Activated T-cell treated with anti-CD3 and anti-CD28 coated beads for 1 hour (primary cell): ENCODE measurements at places on chromosomes 1 and 21.

- DNase-seq = no peak
These were observed 65.6 kb downstream of the IFI44 start for GRCh38 chr1:78715181-78715661.

- DNase-seq = no peak
These were observed 11.9 kb downstream of the SH2D2A start for GRCh38 chr1:156804572-156805243.

DNA sequence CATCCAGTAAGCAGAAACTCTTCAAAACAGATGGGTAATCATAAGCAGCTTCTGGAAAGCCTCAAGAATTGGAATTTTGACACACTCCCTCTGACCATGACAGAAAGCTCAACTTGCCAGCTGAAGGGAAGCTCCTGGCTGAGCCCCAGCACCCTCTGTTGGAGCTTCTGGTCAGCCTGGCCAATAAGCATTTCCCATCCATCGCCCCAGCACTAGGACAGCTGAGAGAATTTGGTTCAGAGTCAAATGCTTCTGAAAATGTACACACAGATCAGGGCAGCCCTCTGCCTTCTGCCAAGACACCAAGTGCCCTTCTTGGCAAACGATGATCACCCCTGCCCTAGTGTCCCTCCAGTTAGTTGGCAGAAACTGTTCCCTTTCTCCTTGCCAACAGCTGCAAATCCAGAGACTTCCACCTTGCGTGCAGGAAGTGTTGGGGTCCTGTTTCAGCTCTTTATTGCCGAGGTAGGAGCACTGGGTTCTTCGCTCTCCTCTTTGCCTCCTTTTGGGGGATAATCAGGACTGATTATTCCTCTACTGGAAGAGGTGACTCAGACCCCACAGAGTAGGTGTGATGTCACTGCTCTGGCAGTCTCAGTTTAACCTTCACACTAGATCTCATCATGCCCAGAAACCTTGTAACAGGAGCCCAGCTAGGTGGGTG is 11.9 kb downstream of the PIGV start:
- no peak for DNase-seq

DNA sequence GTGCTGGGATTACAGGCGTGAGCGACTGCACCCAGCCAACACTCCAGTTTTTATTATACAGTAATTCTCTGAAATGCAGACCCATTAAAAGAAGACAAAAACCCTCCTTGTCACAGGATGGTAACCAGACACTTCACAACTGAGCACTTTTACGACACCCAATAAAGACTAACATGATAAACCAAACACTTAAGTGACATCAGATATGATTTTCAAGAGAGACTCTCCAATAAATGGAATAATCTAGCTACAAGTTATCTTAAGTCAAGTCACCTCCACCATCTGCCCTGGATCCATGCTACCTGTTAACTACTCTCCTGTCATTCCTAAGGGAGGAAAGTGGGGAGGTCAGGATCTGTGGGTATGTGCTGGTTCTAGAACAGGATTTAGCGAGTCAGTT is 5.6 kb downstream of the GNG12 start:
- DNase-seq = no peak

GRCh38 chr1:62998845-62999649 is 215.1 kb downstream of the ATG4C start:
- DNase-seq = no peak

- no peak for DNase-seq
These were observed 1.9 kb upstream of the IL19 start for GRCh38 chr1:206768472-206769303.

DNA sequence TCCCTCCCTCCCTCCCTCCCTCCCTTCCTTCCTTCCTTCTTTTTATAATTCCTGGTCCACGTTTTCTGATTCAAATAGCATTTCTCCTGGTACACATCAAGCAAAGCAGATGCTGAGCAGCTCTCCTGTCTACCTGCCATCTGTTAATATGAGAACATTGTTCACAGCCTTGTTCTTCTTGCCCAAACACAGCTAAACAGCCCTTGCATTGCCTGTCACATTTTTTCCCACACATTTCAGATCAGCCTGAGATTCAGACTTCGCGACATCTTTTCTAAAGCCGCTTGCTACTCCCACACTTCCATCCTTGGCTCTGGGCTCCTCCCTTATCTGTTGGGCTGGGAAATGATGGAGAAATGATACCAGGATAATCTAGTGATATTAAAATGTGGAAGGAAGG is 200.5 kb downstream of the PCP4 start:
- DNase-seq = no peak

DNA sequence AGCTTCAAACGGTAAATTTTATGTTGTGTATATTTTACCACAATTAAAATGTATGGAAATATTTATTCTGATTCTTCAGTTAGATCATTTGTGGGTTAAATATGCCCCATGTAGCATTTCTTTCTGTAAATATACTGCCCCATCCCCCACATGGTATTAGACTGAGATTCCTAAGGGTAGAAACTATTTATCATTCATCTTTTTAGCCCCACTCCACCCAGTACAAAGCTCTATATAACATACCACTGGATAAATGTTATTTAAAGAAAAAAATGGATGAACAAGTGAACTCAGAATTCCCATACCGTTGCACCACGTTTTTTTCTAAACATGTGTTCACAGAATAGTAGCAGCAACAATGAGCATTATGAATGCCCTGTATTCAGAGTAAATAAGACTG is 234.0 kb upstream of the IRF2BP2 start:
- DNase-seq = no peak

- DNase-seq = no peak
These were observed 86.3 kb upstream of the CNIH3 start for GRCh38 chr1:224529844-224530243.

DNA sequence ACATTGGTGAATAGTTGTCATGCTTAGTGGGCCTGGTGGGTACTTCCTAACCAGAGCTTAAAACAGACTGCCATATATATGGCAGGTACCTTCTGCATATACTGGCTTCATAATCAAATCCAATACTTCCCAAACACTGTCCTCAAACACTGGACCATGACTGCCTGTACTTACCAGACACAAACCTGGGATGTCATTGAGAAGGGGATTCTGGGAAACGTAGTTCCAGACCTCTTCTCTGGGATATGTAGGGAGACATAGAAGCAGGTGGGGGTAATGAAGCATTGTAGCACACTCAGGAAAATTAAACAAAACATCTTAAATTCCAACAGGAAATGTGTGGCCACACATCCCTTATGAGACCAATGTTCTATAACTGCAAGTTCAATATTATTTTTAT is 76.5 kb upstream of the ADAMTS5 start:
- no peak for DNase-seq

- no peak for DNase-seq
These were observed 118.2 kb downstream of the ODF2L start for GRCh38 chr1:86277936-86278335.

DNA sequence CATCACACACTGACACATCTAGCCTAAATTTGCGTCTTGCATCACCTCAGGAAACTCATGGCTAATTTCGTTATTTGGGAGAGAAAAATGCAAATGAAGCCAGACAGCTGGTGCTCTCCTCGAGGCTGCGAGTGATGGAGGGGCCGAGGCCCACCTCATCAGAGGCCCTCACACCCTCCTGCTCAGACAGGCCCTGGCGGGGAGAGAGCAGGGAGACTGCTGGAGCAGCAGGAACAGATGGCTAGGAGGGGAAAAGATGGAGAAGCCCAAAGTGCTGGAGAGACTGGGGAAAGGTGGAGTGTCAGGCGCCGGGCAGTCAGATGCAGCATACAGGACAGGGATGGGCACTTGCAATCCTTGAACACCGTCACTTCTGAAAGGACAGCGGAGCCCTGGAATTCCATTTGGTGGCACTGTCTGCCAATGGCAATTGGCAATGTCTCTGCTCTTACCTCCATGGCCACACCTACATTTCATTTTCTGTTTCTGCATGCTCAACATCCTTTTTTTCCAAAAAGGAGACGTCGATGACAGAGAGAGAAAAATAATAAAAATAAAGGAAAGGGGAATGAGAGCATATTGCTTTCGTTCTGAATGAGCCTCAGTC is 286.2 kb downstream of the SPATA17 start:
- DNase-seq = no peak

DNA sequence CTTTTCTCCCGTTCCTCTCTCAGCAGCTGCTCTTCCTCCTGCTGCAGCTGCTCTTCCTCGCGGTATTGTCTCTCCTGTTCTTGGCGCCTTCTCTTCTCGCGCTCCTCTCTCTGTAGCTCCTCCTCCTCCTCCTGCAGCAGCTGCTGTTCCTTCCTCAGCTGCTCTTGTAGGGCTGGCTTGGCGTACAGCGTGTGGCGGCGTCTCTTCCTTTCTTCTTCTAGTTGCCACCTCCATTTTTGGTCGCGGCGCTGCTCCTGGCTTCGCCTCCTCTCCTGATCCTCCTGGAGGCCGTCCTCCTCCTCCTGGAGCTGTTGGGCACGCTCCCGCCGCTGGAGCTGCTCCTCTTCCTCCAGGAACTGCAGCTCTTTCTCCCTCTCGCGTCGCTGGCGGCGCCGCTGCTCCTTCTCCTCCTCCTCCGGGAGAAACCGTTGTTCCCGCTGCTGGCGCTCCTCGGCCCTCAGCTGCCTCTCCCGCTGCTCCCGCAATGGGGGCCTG is 4.8 kb downstream of the TCHH start:
- DNase-seq = no peak

DNA sequence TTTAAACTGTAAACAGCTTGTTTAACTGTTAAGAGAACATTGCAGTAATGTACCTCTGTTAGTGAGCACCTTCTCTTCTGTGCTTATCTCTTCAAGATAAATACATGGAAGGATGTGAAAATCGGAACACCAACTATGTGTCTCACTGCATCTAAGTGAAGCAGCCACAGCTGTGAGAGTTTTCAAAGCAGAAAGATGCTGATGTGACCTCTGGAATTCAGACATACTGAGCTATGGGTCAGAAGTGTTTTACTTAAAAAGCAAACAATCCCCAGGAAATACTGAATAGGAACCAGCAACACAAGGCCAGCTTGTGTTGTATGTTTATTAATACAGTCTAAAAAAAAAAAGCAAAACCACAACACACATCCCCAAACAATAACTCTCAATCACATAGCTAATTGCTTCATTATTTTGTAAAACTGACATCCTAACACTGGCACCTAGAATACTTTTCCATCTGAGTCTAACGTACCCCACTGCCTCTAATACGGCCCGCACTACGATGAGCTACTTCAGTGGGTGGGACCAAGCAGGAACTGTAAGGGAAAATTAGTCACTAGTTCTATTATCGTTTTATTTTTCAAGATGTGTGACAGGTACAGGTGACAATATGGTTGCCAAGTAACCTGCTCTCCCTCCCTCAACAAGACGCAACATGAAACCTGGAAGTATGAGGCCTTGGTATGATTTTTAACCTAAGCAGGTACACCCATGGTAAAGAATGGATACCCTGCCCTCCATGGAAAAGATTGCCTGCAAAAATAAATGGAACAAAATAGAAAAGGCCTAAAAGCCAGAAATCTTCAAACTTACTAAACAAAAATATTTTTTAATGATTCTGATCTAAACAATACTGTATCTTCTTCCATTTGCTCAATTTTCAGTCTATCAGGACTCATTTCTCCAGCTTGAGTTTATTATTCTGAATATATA is 13.9 kb downstream of the ERRFI1 start:
- no peak for DNase-seq

GRCh38 chr1:174156437-174156836 is 2.9 kb upstream of the RABGAP1L start:
- no peak for DNase-seq

DNA sequence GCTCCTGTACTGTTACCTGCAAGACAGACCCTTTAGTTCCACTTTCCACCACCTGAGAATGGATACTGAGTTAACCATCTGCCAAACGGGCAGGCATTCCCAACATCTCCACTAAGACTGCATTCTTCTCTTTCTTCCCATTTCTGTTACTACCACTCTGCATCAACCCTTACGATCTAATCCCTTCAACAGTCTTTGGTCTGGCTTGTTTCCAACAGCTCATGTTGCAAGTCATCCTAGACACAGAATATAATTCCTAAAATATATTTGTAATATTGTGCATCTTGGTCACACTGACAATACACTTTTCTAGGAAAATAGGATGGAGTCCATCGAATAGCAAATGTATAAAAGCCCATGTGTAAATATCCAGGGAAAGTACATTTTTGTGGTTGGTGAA is 166.7 kb downstream of the SIPA1L2 start:
- no peak for DNase-seq

DNA sequence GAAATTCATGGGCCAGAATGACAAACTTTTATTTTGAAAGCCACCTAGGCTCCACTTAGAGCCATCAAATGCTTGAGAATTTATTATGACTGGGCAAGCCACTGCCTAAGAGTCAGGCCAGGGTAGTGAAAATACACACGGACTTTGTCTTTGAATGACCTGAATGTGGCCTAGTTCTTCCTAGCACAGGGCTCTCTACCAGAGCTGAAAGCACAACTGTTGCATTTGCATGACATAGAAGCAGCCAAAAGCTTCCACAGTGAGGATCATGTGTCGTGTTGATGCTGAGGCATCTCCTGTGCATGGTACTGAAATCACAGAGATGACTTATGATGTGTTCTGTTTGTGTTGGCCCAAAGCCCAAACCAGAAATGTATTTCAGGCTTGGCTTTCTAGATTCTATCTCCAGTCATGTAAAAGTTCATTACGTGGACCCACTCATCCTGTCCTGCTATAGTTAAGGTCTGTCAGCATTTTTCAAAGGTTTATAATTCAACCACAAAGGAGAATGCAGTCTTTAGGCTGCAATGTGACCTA is 164.0 kb upstream of the UBE2U start:
- DNase-seq = no peak

GRCh38 chr21:29243188-29243587 is 55.5 kb upstream of the BACH1 start:
- no peak for DNase-seq

DNA sequence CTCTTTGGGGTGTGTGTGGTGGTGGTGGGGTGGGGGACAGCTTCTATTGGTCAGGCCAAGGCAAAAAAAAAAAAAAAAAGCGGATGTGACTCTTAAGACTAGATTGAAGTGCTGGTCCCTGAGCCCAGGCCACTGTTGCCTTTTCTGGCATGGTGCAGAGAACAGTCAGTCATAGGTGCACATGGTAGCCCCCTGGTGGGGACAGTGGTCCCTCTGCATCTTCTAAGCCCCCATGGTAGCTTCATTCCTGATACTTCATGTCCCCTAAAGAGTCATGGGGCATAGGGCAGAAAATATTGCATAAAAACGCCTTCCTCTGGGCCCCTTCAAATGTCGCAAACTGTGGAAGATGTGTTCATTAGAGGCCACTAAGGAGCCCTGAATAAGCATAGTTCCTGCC is 371.8 kb downstream of the NPHP4 start:
- no peak for DNase-seq

- DNase-seq = peak; percentile 56
These were observed 15.4 kb downstream of the BTG2 start for GRCh38 chr1:203320591-203321272.
